Hippocampal formation (tissue), 2 donors: ENCODE measurements at places on chromosomes 7 and 10.

GRCh38 chr7:147014286-147014955 is 897.8 kb downstream of the CNTNAP2 start:
- DNase-seq = no peak

GRCh38 chr7:41890631-41891274 is 187.9 kb upstream of the INHBA start:
- no peak for DNase-seq

DNA sequence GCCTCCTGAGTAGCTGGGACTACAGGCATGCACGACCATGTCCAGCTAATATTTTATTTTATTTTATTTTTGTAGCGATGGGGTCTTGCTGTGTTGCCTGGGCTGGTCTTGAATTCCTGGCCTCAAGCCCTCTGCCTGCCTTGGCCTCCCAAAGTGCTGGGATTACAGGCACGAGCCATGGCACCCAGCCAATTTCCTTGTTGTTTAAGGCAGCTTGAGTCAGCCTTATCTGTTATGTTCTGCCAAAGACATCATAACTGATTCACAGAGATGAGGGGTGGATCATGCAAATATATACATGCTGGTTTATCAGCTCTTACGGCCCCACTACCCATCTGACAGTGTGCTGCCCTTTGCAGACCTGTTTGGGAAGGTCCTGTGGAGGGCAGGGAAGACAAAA is 826.7 kb downstream of the TYW1 start:
- no peak for DNase-seq

DNA sequence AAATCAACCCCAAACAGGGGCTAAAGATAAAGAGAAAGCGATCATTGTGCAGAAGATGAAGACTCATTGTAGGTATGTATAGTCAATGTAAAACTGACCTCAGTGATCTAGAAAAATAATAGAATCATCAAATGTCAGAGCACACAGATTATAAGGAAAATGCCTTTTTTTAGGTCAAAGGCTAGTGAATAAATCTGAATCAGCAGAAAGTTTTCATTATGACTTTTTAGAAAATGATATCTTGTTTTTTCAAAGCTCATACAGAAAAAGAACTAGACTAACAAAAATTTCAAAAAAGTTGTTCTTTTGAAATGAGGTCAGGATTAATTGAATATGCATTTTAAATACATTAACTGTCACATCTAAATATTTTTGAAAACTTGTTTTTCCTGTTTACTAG is 60.2 kb upstream of the STEAP4 start:
- DNase-seq = no peak

DNA sequence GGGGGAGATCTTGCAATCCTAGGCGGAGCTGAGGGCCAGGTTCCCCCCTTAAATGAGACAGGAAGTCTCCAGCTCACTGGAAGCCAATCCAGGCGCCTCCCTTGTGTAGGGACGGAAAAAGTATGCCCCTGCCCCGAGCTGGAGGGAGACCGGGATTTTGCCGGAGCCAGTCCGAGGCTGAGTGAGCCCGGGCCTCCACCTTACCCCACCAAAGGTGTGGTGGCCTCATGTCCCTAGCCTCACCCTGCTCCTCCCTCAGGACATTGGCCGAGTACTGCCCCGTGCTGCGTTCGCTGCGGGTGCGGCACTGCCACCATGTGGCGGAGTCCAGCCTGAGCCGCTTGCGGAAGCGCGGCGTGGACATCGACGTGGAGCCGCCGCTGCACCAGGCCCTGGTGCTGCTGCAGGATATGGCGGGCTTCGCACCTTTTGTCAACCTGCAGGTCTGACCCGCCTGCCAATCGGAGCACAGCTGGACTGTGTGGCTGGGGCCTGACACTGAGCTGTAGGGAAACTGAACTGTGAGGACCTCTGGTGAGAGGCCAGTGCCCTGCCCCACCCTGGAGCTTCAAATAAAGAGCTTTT is 2.0 kb downstream of the FBXL15 start:
- DNase-seq = peak; percentile 62

DNA sequence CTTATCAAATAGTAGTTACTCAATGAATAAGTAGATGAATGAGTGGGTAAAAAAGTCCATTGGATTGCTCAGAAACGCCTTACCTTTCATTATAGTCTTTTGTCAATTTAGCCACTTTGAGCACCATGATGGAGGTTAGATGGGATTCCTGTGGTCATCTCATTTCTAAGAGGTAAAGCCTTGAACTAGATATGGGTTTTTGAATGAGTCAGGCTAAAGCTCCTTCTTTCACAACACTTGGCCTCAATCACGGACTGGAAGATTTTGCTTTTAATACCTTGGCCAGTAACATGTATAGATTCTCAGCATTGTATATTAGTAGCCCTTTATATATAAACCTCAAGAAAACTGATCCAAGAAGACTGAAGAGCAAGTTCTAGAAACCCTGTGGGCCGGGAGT is 99.7 kb upstream of the CCDC6 start:
- no peak for DNase-seq

DNA sequence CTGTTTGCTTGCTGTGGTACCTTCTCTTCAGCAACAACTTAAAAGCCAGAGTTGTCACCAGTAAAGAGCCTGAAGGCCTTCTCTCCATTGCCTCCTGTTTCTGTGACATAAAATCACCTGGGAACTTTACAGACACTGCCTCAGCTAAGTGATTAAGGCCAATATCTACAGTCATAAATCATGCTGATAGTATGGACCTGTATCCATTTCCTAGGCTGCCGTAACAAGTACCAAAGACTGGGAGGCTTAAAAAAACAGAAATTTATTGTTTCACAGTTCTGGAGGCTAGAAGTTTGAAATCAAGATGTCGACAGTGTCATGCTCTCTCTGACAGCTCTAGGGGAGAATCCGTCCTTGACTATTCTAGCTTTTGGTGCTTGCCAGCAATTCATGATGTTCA is 108.4 kb upstream of the UNC5B start:
- no peak for DNase-seq

GRCh38 chr7:120460949-120461348 is 188.0 kb downstream of the KCND2 start:
- no peak for DNase-seq

GRCh38 chr10:14032406-14032998 is 298.2 kb downstream of the FRMD4A start:
- DNase-seq = no peak

DNA sequence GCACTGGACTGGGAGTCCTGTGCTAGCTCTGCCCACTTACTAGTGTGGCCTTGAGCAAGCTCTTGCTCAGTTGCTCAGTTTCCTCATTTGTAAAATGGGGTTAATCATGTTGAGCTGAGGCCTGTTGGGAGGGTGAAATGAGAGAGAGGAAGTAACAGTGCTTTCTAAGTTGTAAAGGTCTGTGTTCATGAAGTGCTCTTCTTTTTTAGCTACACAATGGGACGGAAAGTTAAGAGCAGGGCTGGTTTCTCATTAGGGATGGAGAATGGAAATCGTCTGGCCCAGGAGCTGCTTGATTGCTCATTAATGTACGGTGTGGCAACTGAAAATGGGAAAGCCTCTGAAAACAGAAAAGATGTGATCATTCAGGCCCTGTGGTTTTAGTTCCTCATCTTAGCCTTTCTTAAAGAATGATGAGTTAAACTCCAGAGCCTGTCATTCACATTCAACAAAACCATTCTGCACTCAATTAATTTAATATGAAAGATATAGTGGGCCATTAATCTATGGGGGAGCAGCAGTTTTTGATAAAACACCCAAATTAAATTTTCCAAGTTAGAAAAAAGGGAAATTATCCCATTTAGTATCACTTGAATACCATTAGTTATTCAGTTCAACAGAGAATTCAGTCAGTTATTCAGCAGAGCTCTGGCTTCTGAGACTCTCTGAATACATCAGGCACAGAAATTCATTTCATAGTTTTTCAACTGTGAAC is 60.5 kb downstream of the SH2D4B start:
- DNase-seq = no peak

DNA sequence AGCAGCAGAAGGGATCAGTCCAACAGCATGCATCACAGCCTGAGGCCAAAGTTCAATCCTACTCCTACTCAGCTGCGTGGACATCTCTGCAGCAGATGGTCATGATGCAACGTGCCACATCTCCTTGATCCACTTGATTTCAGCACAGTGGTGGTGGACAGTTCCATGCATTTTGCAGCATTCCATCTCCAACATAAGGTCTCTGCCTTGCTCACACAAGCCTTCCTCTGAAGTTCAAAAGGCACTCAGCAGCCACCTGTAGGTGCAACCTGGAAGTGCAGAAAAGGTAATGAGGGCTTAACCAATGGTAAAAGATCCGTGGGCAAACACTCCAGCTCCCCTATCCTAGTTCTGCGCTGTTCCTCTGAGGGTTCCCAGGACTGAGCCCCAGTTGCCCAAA is 57.5 kb upstream of the CHCHD3 start:
- DNase-seq = no peak

- DNase-seq = no peak
Observed at GRCh38 chr10:23512355-23513058, 73.6 kb downstream of the OTUD1 start.

- no peak for DNase-seq
Observed at GRCh38 chr7:36895192-36895591, 170.9 kb upstream of the AOAH start.

DNA sequence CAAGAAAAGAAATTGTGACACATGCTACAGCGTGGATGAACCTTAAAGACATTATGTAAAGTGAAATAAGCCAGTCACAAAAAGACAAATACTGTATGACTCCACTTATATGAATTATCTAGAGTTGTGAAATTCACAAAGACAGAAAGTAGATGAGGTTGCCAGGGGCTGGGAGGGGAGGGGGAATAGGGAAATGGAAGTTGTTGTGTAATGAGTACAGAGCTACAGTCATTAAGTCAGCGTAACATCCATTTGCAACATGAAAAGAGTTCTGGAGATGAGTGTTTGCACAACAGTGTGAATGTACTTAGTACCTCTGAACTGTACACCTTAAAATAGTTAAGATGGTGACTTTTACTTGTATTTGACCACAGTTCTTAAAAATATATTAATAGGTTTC is 112.1 kb upstream of the CDK1 start:
- DNase-seq = no peak

DNA sequence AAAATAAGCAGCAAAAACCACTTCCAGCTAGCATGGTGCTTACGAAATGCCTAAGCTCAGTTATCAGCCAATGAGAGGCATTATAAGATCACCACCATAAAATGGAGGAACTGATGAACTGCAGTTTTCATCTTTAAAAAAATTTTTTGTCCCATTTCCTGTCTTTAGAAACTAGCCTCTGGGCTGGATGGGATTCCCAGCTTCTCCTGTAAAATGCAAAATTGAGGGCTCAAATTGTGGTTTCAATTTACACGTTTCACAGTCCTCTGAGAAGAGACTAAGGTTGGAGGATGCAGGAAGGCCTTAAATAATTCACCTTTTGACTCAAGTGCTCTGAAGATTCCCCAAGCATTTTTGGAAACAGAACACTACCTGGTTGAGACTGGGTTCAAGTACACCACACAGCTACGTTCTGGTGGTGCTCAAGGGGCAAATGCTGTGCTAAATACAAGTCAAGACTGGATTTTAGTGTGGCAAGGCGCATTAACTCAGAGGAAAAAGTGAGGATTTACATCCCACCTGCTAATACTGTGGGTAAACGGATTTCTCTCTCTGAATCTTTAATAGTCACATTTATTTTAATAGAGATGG is 951 bp downstream of the ZNF25 start:
- DNase-seq = peak; percentile 46

GRCh38 chr10:2342206-2342605 is 604.9 kb upstream of the ADARB2 start:
- DNase-seq = no peak

DNA sequence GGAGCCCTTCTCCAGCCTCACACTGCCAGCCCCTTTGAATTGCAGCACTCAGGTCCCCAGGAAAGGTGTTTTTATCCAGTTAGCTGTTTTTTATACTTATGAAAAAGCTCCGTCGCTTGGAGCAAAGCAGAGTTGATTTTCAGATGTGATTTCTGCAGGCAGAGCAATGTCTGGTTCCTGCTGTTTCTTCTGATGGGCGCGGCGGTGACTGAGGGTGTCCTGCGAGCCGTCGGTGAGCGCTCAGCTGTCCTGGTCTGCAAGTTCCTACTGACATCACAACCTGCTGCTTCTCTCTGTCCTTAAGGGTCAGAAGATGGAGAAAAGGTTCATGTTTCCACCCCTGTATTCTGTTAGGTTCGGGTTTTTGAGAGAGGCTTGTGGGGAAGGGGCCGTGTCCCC is 109.6 kb upstream of the FAM20C start:
- DNase-seq = no peak

DNA sequence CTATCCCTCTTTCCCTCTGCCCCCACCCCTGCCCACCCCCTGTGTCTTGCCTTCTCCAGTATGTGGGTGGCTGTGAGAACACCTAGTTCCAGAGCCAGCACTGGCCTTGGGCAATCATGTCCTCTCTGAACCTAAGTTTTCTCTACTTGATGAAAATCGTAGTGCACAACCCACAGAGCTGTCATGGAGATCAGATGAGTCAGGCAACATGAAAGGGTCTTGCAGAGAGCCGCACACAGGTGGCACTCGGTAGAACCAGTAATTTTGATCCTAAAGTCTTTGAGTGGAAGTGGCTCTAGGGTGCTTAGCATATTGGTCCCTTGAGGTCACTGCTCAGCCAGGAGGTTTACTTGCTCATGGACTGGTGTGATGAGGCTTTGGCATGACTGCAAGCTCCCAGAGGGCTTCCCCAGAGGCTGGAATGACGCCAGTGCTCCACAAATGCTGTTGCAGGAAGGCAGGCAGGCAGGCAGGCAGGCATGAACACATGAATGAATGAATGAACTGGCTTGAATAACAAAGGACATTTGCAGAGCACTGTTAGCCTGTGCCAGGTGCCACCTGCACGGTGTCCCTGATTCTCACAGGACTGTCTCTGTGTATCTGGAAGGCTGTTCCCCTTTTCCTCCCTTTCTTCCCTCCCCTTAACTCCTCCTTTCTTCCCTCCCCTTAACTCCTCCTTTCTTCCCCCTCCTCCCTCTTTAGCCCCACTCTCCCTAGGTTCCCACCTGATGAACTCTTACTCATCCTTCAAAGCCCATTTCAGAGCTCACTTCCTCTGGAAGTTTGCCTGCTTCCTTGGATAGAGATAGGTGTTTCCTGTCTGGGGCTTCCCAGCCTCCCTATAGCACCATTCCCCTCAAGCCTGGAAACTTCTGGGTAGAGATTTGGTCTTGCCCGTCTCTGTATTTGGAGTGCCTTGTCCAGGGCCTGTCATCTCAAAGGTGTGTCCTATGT is 27.2 kb upstream of the CTBP2 start:
- no peak for DNase-seq

GRCh38 chr10:129727495-129727894 is 236.6 kb downstream of the EBF3 start:
- no peak for DNase-seq

GRCh38 chr10:82934947-82935346 is 1060.0 kb downstream of the NRG3 start:
- DNase-seq = no peak

DNA sequence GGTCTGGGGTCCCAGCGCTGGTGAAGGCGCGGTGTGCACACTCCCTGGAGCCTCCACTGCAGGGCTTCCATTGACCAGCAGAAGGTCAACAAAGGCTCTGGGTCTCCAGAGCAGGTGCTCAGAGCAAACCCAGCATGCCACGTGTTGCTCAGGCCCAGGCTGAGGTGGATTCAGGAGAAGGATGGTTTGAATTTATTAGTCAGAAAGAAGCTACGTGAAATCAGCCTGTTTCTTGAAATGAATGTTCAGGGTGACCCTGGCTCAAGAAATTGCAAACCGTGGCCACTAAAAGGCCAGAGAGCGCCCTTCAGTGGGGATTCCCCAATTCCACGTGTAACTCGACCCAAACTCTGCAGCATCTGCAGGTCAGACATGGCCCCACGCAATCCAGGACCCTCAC is 82.7 kb upstream of the PFKP start:
- DNase-seq = no peak

- DNase-seq = no peak
Observed at GRCh38 chr7:104185346-104185745, 22.5 kb downstream of the ORC5 start.

- DNase-seq = no peak
Observed at GRCh38 chr7:22549667-22550513, 49.9 kb upstream of the STEAP1B start.
